ENCODE measurements at places on chromosomes 13 and 19.

GRCh38 chr13:97456047-97456446, 22.1 kb downstream of the RAP2A start:
- no peak for DNase-seq

DNA sequence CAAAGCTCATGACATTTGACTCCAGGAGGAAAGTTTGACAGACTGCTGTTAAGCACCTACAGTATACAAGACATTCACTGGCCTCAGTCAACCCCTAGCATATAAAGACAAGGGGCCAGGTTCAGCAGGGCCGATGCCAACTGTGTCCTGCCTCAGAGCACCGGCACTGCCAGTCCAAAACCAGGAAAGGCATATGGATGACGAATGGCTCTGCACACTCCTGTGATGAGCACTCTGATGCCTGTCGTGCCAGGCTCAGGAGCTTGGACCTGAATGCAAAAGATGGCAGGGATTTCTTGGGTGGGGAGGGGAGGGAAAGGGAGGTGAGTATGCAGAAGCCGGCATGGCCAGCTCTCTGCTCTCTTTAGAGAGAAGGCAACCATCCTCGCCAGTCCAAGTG, 38.9 kb downstream of the COL4A1 start:
- no peak for DNase-seq

GRCh38 chr19:3403489-3404323, 37.3 kb downstream of the NFIC start:
- peak; percentile 22 for DNase-seq

DNA sequence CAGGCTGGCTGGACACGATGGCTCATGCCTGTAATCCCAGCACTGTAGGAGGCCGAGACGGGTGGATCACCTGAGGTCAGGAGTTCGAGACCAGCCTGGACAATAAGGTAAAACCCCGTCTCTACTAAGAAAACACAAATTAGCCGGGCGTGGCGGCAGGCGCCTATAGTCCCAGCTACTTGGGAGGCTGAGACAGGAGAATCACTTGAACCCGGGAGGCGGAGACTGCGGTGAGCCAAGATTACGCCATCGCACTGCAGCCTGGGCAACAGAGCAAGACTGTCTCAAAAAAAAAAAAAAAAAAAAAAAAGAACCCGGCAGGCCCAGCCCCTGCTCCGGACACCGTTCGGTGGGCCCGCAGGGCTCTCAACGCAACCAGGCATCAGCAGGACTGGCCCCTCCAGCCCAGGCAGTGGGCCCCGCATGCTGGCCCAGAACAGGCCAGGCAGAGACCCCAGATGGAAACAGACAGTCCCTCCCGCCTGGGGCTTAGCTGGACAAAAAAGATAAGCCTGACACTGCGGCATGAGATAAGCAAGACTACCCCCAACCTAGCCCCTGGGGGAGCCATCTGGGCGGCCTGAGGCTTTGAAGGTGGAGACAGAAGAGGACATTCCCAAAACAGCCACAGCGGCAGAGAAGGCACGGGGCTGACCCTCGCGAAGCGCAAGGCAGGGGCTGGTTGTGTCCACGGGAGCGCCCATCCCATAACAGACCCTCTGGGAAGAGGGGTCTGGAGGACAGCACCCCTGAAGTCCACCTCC, 11.6 kb downstream of the REXO1 start:
- no peak for DNase-seq

GRCh38 chr19:45828945-45829344, 13.8 kb upstream of the RSPH6A start:
- no peak for DNase-seq

DNA sequence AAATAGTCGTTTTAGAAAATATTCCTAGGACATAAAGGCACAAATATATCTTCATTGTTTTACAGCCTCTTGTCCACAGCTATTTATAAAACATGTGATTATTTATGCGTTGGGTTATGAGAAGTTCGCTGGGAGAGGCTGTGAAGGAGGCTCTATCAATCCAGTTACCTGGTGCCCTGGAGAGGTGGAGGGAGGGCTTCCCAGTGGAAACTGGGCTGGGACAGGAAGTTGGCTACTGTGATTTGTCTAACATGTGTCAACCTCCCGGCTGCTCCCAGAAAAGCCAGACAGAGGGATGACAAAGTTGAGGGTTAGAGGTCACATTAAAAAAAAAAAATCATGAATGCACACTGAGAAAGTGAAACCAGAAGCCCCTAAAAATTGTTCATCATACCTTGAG, 346.5 kb downstream of the ZNF536 start:
- no peak for DNase-seq

DNA sequence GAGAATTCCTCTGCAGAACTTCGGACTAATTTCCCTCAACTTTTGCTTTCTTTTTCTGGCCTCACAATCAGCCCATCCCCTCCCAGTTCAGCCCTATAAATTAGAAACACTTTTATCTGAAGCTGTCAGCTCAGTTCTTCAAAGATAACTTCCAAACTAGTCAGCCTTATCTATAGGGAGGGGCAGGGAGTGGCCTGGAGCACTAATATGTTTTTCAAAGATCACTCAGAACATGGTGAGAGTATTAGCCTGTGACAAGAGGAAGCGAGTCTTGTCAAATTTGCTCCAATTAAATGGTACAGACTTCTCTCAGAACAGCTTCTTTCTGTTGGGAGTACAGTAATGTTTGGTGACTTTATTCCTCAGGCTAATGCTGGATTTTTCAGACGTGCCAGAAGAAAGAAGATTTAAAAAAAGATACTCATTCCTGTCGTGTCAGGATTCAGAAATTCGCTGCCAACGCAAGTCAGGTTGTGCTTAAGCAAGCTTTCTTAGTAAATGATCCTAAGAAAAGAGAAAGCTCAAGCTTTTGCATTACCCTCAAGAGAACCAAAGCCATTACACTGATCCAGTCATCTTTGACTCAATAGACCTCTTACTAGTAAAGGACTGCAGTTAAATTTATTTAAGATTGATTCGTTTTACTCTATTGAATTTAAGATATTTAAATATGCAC, 1033.6 kb downstream of the SLITRK5 start:
- no peak for DNase-seq

DNA sequence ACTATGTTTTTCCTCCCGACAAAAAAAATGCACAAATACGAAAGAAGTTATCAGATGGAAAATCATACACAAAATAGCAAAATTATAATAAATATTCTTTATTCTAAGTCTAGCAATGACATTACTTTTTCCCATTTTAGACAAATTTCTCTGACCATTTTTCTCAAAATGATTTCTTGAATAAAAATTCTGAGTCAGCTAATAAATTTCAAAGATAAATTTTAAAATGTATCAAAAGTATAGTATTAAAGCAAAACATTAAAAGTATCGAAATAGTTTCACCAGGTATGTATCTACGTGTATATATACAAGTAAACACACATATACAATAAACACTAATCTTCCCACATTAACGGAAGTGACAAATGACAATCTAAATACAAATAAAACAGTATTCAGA, 8.9 kb downstream of the ZC3H13 start:
- DNase-seq = no peak

GRCh38 chr13:65656740-65657329, 1573.3 kb downstream of the PCDH9 start:
- DNase-seq = no peak

DNA sequence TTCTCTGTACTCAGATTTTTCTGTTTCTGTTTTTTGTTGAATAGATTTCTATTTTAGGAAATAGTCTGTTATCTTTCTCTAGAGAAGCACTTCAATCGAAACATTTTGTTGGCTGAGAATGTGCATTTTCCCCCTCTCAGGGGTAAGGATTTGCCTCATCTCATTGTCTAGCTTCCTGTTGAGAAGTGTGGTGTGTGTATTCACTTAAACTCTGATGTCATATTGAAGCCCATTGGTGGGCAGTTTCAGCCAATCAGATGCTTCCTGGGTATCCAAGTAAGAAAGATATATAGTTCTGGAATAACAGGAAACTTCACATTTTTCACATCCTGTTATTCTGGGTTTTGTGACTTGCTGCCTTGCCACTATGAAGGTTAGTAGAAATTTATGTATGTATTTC, 87.6 kb downstream of the ARHGEF7 start:
- DNase-seq = no peak

- no peak for DNase-seq
Observed at GRCh38 chr13:106143392-106143791, 392.1 kb downstream of the EFNB2 start.

GRCh38 chr19:39341129-39341718, 997 bp upstream of the SAMD4B start:
- no peak for DNase-seq

DNA sequence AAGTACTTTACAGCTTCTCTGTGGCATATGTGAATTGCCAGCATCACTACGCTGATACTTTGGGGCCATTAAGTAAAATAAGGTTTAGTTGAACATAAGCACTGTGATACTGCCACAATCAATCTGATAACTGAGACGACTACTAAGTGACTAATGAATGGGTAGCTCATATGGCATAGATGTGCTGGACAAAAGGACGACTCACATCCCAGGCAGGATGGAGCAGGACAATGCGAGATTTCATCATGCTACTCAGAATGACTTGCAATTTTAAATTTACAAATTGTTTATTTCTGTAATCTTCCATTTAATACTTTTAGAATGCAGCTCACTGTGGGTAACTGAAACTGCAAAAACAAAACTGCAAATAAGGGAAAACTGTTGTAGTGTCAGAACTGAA, 13.6 kb downstream of the CCDC122 start:
- no peak for DNase-seq

DNA sequence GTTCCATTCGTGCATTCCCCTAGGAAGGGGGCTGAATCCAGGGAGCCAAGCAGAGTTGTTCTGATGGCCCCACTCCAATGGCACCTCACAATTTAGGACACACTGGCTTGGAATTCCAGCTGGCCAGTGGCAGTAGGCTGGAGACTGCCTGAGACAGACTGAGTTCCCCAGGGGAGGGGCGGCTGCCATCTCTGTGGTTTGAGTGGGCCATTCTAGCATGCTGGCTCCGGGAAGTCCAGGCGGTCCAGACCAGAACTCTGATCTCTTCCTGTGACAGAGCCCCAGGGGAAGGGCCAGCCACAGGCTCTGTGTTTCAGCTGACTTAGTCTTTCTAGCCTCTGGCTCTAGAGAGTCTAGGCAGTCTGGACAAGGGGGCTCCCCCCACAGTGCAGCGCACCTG, 29.5 kb upstream of the SLC7A1 start:
- DNase-seq = no peak

DNA sequence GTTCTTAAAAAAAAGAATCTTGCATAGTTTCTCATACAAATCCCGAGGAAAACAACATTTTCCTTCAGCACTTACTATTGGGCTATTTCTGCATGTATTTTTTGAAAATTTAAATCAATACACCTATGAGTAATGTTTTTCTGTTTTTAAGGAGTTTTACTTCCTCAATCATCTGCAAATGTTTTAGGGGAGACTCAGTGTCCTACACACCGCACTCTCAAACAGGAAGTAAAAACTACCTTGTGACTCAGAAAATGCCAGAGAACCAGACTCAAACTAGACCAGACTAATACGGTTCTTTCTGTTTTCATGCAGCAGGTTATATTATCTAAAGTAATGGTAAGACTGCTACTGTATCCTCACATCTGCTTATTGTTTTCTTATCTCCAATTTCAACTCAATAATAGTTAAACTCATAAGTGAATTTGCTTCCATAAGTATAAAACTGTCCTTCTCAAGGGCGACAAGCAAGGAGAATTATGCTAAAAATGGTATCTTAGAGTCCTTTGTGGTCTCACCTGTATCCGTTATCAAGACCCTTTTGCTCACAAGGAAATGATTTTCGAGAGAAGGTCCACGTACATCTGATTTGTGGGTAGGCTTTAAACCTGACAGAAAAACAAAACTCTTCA, 52.5 kb downstream of the FLT3 start:
- no peak for DNase-seq

DNA sequence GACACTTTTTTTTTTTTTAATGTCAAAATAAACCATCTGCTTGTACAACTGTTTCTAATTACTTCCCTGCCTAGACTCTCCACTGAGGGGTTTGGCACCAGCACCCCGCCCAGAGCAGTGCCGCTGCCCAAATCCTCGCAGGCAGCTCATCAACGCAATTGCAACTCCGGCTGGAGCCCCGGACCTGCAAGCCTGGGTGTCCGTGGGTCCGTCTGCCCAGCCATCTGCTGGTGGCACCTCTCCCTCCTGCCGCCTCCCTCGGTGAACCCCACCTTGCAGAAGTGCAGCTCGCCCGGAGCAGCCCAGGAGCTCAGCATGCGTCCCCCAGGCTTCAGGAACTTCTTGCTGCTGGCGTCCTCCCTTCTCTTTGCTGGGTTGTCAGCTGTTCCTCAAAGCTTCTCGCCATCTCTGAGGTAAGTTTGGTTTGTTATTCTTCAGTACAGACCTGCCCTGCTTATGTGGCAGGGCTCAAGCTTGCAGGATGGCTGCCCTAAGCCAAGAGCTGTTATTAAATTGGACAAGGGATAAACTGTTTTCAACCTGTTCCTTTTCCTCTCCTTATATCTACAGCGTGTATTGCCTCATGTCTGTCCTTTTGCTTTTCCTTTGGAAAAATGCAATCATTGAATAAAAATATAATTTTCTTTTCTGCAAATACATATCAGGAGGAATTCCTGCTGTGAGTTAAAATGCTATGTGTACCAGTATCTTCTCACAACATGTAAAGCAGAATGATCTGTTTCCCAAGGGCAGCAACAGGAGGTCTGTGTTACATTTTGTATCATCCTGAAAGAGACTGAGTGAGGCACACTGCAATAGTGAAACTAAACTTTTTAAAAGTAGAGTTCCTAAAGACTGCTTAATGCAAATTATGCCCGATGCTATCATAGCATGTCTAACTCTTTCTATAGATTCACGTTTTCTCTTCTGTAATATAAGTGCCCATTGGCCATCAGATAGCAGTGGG, at the start of gene ITGBL1:
Gene ITGBL1 (plus strand): TSS at position 157 of the 967 bp plus-strand sequence. CDS start 159 bp downstream, at position 316.
- peak; percentile 25 for DNase-seq

- DNase-seq = no peak
Observed at GRCh38 chr13:29024783-29025182, 204.6 kb downstream of the MTUS2 start.

DNA sequence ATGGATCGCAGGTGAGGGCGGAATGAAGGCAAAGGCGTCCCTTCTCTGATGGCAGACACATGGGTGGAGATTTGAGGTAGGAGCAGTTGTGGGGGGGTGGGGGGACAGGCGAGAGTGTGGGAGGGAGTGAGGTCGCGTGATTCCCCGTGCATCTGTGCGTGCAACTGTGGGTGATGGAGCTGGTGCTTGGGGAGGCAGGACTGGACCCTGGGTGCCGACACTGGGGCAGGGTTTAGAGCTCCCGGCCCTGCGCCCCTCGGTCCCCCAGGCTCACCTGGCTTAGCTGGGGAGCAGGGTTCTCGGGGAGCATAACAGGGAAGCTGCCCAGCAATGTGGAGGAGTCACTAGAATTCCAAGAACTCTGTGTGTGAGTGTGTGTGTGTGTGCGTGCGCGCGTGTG, 3.4 kb downstream of the TMPRSS9 start:
- DNase-seq = no peak

- no peak for DNase-seq
Observed at GRCh38 chr13:28412981-28413380, 81.9 kb downstream of the FLT1 start.

DNA sequence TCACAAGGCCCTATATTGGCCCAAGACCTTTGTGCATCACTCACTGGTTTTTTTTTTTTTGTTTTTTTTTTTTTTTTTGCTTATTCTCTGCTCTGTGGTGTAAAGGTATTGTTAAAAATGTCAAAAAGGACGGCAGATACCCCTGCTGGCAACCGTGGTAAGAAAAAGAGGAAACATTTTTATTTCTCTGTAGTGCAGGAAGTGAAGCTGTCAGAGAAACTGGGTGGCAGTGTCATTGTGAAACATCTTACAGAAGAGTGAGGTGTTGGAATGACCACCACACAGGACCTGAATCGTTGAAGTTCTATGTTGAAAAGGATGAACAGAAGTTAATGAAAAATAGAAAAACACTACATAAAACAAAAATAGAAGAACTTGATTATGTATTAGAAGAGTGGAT, 346.4 kb downstream of the FGF9 start:
- no peak for DNase-seq

GRCh38 chr13:93230261-93230855, 3.8 kb downstream of the GPC6 start:
- DNase-seq = no peak

All from cerebellar nuclear complex (tissue), 1 donor.